ENCODE measurements at places on chromosomes 2 and 18.

GRCh38 chr2:169838743-169839489, 11.7 kb downstream of the UBR3 start:
- no peak for DNase-seq

DNA sequence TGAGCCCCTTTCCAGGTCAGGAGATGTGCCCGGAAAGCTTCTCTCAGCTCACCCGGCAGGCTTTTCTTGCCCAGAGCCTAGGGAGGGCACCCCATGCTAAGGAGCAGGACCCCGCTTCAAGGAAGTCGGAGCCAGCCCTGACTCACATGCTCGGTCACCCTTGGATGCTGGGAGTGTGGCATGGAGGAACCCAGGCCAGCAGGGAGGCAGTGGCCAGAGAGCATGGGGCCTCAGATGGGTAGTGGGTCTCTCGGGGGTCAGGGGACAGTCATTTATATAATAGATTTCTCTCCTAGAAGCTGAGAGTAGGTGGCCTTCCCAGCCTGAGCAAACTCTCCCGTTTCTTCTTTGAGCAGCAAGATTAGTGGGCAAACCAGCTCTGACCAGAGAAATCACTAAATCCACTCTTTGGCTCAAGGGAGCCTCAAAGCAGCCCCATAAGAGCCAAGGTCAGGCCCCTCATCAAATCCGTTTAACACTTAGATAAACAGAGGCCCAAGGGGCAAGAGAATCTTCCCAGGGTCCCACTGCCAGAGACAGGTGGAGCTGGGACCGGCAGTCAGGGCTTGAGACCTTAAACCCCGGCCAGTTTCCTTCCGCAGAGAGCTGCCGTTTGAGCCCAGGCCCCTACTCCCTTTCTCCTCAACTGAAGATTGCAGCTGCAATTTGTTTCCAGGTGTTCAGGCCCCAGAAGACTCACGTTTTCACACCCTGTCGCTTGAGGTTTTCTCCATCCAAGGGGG, 113.1 kb downstream of the CYP26B1 start:
- DNase-seq: no peak

DNA sequence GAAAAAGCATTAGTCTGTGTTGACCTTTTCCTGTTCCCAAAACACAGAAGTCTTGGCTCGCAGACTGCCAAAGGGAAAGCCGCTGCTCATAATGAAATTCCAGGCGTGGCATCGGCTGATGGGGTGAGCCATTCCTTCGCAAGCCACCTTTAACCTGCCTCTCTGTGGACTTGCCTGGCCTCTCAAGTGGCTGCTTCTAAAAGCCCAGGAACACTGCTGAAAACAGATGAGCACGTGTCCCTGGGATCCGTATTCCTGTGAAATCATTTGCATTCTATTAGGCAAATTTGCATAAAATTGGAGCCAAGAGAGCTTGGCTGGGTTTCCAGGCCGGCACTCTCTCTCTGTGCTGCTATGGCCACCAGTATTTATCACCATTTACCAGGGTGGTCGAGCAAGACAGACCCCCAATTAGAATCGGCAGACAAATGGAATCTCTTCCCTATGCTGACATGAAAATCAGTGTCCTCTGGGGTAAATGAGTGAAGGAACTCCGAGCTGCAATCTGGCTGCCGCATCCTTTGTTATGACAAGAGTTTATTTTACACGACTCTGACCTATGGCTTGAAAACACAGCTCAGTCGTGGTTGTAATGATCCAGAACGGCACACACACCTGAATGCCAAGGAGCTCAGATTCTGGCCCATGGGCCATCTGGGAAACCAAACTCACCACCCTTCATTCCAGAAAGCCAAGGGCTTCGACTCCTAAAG, 21.7 kb downstream of the BCL2 start:
- DNase-seq: no peak

DNA sequence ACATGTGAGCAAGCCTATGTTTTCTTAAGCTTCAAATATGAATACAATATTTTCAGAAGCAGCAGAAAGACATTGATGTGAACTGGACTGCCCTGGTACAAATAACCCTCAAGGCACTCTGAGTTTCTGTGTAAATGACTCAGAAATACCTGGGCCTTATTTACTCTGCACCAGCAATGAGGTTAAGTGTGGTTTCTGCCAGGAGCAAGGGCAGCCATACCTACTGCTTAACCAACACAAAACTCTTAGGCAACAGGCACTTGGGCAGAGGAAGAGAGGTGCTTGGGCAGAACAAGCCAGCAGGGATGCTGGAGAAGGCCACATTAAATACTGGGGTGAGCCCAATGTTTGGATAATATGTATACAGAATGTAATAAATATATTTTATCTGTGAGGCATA, 29.4 kb upstream of the ARL5A start:
- DNase-seq: no peak

DNA sequence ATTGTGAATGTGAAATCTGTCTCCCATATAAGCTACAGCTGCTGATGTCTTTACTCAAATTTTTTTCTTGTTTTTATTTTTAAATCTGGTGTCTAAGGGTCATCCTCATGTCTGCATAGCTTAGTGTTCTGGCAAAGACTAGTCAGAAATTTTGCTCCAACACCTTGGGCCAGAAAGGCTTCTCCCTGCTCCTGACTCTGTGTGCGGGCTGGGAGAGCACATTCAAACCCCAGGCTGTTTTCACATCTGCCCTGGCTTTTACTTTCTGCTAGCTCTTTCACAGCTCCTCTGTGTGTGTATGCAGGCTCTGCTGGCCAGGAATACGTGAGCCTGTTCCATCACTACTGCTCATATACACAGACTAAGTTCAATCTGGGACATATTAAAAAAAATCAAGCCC, 102.9 kb upstream of the RIOK3 start:
- DNase-seq: no peak

All from Caco-2 (cell line).